SJCRH30 (cell line): ENCODE measurements at places on chromosomes 6 and 20. TPM values are rescaled to one million over a fixed set of nuclear protein-coding genes. Genes with fewer than 3 reads are reported as not detected.

- H3K36me3 ChIP-seq = no peaks in the 10 kb centered on the region
- H3K27me3 ChIP-seq = no peaks in the 10 kb centered on the region
- no peak for DNase-seq
Measured at GRCh38 chr20:5845681-5846615, 95.7 kb downstream of the SHLD1 start.

DNA sequence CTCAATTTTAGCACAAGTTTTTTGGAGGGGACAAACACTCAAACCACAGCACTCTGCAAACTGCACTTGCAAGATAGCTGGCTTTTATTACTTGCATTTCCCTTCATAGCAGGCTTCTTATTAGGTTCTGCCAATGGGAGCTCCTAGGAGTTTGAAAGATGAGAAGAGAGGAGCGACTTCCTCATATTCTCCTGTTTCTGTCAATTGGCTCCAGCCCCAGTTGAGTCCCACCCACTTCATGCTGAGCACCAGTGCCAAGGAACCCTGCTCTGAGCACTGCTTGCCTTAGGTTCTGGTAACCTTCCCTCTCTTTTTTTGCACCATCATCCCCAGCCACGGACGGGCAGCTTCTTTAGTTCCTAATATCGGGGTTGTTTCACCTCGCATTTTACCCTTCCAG lies 67.9 kb downstream of the PSMB1 start:
- DNase-seq = no peak
- H3K36me3 ChIP-seq = no peaks in the 10 kb centered on the region
- H3K27me3 ChIP-seq = no peaks in the 10 kb centered on the region
- H3K4me3 ChIP-seq = no peak overlapping the region
- H3K4me1 ChIP-seq = no peaks in the 10 kb centered on the region

DNA sequence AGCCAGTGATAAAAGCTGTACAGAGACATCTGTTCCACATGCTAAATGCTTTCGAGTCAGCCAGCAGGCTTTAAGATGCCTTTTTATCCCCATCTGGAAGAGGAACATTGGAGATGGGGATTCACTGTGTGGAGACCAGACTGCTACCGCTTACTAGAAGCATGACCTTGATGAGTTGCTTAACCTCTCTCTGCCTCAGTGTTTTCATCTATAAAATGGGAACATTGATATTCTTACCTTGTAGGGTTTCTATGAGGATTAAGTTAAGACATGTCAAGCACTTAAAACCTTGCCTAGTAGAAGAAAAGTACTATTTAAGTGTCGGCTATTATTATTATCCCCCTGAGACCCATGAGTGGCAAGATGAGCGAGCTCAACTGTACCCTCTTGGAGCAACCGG lies 165.3 kb upstream of the SNX9 start:
- no peak overlapping the region for H3K27ac ChIP-seq
- DNase-seq = no peak
- H3K27me3 ChIP-seq = no peaks in the 10 kb centered on the region

Gene CCN6
- total RNA-seq = not detected in 2 replicates

- H3K27ac ChIP-seq = peak overlapping the region; percentile 84
- peak overlapping the region; percentile 83 for H3K4me3 ChIP-seq
- no peaks in the 10 kb centered on the region for H3K27me3 ChIP-seq
- DNase-seq = peak; percentile 11
- H3K4me1 ChIP-seq = no peaks in the 10 kb centered on the region
- H3K36me3 ChIP-seq = no peaks in the 10 kb centered on the region
Measured at GRCh38 chr6:106630366-106630765, 988 bp downstream of the QRSL1 start.

Gene GCNT2
- total RNA-seq = 0.14 and 0.28 TPM in 2 replicates

DNA sequence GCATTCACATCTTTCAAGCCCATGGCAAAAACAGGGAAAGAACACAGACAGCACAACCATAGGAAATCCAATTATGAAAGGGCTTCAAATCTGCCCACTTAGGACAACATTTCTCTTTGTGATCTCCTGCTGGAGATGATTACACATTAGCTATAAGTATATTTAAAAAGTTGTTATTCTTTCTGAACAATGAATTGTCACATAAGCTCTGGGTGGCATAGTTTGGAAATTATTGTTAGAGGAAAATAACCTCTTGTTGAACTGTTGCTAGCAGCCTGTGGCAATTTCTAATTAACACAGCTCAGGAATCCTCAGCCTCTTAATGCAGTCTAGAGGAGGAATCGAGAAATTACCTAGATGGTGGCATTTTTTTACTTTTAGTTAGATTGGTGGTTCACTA lies 54.9 kb downstream of the BCAS1 start:
- no peak for DNase-seq
- H3K27ac ChIP-seq = no peak overlapping the region
- no peaks in the 10 kb centered on the region for H3K27me3 ChIP-seq
- H3K4me3 ChIP-seq = no peak overlapping the region
- H3K4me1 ChIP-seq = no peaks in the 10 kb centered on the region

Gene NMBR
- total RNA-seq = 0.16 TPM in 1 of 2 replicates, not detected in the other

Gene OLIG3
- total RNA-seq = not detected in 2 replicates

- no peak for DNase-seq
- H3K27me3 ChIP-seq = no peaks in the 10 kb centered on the region
- H3K4me3 ChIP-seq = no peak overlapping the region
Measured at GRCh38 chr6:12208673-12209072, 81.5 kb upstream of the EDN1 start.

Gene DPPA5
- total RNA-seq = not detected in 2 replicates

GRCh38 chr6:103672169-103672568 lies 1187.5 kb downstream of the HACE1 start:
- H3K27ac ChIP-seq = no peak overlapping the region
- H3K36me3 ChIP-seq = no peaks in the 10 kb centered on the region
- H3K4me1 ChIP-seq = no peaks in the 10 kb centered on the region
- peak; percentile 17 for DNase-seq

DNA sequence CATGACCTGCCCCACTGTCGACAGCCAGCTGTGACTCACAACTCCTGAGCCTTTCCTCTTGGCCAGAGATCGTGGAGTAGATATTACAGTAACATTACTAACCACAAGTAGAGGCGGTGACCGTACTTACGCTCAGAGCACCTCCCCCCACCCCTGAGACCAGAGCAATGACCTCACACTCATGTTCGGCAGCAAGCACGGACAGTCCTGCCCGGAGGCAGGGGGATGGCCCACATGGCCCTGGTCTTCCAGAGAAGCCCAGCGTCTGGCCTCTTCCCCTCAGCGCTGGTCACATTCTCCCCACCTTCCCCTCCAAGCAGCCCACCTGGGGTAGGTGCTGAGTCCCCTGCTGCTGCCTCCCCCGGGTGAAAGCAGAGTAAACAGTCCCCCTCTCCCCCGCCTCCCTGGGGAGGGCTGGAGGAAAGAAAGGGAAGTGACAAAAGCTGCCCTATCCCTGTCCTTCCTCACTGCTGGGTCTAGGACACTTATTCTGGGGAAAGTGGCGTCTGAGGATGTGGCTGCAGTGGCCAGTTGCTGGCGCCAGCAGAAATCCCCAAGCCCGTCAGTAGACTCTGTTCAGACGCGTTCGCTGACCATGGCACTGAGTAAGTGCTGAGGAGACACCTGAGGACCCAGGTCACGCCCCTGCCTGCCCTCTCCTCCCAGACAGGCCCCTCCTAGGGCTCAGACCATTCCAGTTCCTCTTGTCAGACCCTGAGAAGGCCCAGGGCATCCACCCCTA lies 68.5 kb downstream of the MRPL14 start:
- DNase-seq = peak; percentile 76
- H3K4me1 ChIP-seq = peaks cover 20% of the 10 kb centered on the region
- no peak overlapping the region for H3K27ac ChIP-seq
- no peaks in the 10 kb centered on the region for H3K27me3 ChIP-seq
- no peak overlapping the region for H3K4me3 ChIP-seq
- H3K36me3 ChIP-seq = no peaks in the 10 kb centered on the region

Gene KHDC1L
- total RNA-seq = not detected in 2 replicates

GRCh38 chr6:127102299-127102698 lies 16.2 kb upstream of the RSPO3 start:
- H3K27ac ChIP-seq = no peak overlapping the region
- no peak for DNase-seq
- no peaks in the 10 kb centered on the region for H3K36me3 ChIP-seq
- no peaks in the 10 kb centered on the region for H3K4me1 ChIP-seq
- no peaks in the 10 kb centered on the region; the same call in 1 of the 2 replicates for H3K27me3 ChIP-seq

- H3K4me3 ChIP-seq = peak overlapping the region; percentile 91
- peak overlapping the region; percentile 84 for H3K27ac ChIP-seq
- H3K4me1 ChIP-seq = peaks cover 2% of the 10 kb centered on the region; the same call in 1 of the 2 replicates
- H3K36me3 ChIP-seq = no peaks in the 10 kb centered on the region
- H3K27me3 ChIP-seq = no peaks in the 10 kb centered on the region
Measured at GRCh38 chr6:63636518-63637021, 968 bp downstream of the PHF3 start.

GRCh38 chr6:159151266-159151855 lies 17.8 kb upstream of the FNDC1 start:
- DNase-seq = peak; percentile 27
- peaks cover 3% of the 10 kb centered on the region; the same call in 1 of the 2 replicates for H3K27me3 ChIP-seq
- no peaks in the 10 kb centered on the region for H3K4me1 ChIP-seq
- no peaks in the 10 kb centered on the region for H3K36me3 ChIP-seq

Gene GSTA1
- not detected in 2 replicates for total RNA-seq

Gene OTOR
- not detected in 2 replicates for total RNA-seq

Gene SLC4A11
- total RNA-seq = 12.1 and 16.4 TPM in 2 replicates

Gene TNNC2
- total RNA-seq = 0.73 and 0.75 TPM in 2 replicates

- no peak overlapping the region for H3K4me3 ChIP-seq
- DNase-seq = no peak
- no peaks in the 10 kb centered on the region for H3K27me3 ChIP-seq
Measured at GRCh38 chr6:140711019-140711613, 1336.7 kb upstream of the CITED2 start.

DNA sequence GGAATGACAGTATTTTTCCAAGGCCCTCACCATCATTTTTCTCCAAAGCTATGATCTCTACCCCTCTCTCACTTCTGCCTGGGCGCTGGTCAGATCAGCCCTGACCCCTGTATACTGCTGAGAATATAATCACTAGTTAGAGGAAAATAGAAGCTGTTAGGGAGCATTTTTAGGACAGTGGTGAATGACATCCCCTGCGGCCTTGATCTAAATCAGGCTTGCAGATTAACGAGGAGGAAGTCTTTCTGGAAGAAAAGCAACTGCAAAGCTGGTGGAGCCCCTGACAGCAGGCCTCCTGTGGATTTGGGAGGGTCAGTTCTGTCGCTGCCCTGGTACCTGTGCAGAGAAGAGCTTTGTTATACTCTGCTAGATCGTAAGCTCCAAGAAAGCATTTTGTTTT lies 107.9 kb downstream of the RPP40 start:
- no peak overlapping the region for H3K27ac ChIP-seq
- no peaks in the 10 kb centered on the region for H3K4me1 ChIP-seq
- no peak for DNase-seq

Gene SPDEF
- not detected in 2 replicates for total RNA-seq

DNA sequence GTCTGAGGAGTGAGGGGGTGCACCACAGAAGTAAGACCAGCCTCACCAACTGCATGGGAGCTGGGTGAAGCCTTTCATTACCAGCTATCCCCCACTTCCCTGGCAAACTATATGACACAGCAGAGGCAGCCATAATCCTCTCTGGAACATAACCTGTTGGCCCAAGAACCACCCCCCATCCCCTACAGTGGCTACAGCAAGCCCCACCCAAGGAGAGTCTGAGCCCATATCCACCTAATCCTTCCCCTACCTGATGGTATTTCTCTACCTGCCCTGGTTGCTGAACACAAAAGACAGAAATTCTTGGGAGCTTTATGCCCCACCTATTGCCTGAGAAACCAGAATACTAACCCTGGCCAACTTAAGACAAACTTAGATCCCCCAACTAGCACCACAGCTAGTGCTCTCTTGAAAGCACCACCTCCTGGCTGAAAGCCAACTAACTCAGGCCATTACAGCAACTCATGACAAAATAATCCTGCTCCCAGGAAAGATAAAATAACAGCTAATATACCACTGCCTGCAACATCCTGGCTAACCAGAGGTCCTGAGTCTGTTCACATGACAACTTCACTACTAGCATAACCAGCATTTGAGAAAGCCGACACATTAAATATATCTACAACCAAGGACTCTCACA lies 11.2 kb downstream of the RNGTT start:
- DNase-seq = no peak
- no peak overlapping the region for H3K4me3 ChIP-seq
- H3K27ac ChIP-seq = no peak overlapping the region

GRCh38 chr6:106736502-106736901 lies 107.1 kb downstream of the QRSL1 start:
- H3K4me1 ChIP-seq = no peaks in the 10 kb centered on the region
- H3K36me3 ChIP-seq = no peaks in the 10 kb centered on the region
- DNase-seq = no peak
- no peaks in the 10 kb centered on the region for H3K27me3 ChIP-seq

Gene CGAS
- total RNA-seq = 16.5 and 17.9 TPM in 2 replicates

DNA sequence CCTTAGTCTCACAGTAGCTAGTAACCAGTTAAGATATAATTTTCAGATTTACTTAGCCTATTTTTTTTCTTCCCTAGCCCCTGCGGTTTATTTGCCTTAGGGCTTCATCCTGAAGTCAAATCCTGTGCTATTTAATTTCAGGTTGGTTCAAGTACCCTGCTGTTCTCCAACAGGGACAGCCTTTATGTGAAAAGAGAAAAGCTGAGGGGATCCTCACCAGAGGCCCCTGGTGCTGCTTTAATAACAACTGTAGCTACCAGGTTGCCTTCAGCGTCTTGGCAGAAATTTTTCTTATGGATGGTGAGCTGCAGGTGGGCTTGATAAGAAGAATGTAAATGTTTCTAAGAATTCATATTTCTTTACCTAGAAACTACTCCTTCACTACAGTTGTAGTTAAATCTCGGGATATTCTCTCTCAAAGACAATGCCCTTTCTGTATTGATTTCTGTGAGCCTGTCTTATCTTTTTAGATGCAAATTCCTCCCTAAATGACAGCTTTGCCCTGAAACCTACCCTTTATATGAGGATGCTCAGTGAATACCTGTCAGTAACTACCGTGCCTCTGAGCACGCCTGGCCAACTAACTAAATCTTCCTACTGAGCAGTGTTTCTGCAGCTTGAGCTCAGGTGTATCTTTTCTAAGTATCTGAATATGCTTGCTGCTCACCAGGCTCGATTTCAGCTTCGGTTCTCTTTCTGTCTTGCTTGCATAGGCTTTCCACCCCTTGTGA lies 320.5 kb downstream of the MMUT start:
- H3K4me3 ChIP-seq = no peak overlapping the region
- H3K4me1 ChIP-seq = no peaks in the 10 kb centered on the region
- no peak for DNase-seq
- no peak overlapping the region for H3K27ac ChIP-seq

Gene HLA-DQA2
- total RNA-seq = not detected in 2 replicates

GRCh38 chr20:16175322-16175961 lies 397.8 kb downstream of the KIF16B start:
- no peak overlapping the region for H3K4me3 ChIP-seq
- H3K4me1 ChIP-seq = no peaks in the 10 kb centered on the region
- no peak for DNase-seq

Gene ENPP5
- total RNA-seq = not detected in 2 replicates

Gene SRF
- total RNA-seq = 23.5 and 25.8 TPM in 2 replicates

GRCh38 chr6:117531346-117531745 lies 48.9 kb downstream of the DCBLD1 start:
- no peak for DNase-seq
- H3K4me1 ChIP-seq = no peaks in the 10 kb centered on the region
- no peak overlapping the region for H3K27ac ChIP-seq
- H3K36me3 ChIP-seq = no peaks in the 10 kb centered on the region
- H3K27me3 ChIP-seq = no peaks in the 10 kb centered on the region
